AG04450 (cell line): ENCODE measurements at places on chromosomes 1 and 21.
A peak's percentile ranks its signal among the peaks of the same experiment; 100 is the strongest.

DNA sequence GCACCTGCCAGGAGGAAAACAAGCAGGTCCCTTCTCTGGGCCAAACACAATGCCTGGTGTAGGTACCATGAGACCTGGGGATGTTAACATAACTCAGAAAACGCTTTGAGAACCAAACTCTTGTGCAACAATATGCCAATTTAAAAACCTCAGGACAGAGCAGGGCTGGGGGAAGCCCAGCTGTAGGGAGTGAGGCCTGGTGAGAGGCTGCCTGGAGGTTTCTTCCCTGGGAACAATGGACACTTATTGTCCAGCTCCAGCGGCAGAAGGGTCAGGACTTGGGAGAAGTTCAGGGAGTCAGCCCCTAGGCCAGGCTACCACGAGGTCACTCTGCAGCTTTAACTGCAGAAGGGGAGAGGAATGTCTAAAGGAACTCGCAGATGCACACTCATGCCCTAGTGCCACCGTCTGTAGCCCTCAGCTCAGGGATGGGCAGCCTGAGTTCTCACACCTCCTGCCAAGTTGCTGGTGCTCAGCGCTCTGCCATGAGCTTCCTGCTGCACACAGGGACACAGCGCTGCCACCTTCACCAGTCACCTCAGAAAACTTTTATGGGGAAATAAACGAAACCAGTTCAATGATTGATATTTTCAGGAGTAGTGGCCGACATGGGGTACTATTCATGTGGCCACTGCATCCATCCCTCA is 8.5 kb downstream of the GPR157 start:
- DNase-seq, result no peak

GRCh38 chr1:25907601-25908000 is 1.4 kb upstream of the STMN1 start:
- no peak for DNase-seq

DNA sequence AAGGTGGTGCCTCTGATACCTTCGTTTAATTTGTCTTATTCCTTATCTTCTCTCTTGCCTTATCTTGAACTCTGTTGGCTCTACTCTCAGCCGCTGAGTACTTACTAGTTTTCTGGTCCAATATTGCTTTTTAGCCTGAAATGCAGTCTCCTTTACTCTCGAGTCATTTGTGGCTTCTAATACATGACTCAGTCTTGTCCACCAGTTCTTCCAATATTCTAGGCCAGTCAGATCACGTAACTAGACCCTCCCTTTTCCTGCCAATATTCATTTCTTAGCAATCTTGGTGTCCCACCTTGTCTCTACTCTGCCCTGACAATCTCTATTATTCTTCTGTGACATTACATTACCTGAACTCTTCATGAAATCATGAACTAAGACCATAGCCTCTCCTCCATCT is 555.8 kb downstream of the DPYD start:
- DNase-seq, result no peak

- DNase-seq, result no peak
Measured at GRCh38 chr1:76186554-76187170, 112.1 kb downstream of the ST6GALNAC3 start.

DNA sequence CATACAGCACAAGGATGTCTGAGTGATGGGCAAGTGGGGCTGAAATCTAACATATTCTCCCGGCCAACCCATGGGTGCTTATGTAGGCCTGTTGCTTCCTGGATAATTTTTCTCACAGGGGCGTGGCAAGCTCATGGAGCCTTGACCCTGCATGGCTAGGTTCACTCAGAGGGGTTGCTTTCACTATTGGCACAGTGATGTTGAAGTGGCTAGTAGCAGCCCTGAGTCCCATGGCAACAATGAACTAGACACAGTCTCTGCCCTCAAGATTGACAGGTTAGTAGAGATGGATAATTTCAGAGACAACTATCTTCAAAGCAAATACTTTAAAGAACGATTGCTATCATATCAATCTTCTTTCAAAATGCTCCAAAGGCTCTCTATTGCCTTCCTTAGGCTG is 6.5 kb upstream of the MAB21L3 start:
- DNase-seq, result no peak

- no peak for DNase-seq
Measured at GRCh38 chr1:31762726-31763670, 1.1 kb downstream of the ADGRB2 start.

DNA sequence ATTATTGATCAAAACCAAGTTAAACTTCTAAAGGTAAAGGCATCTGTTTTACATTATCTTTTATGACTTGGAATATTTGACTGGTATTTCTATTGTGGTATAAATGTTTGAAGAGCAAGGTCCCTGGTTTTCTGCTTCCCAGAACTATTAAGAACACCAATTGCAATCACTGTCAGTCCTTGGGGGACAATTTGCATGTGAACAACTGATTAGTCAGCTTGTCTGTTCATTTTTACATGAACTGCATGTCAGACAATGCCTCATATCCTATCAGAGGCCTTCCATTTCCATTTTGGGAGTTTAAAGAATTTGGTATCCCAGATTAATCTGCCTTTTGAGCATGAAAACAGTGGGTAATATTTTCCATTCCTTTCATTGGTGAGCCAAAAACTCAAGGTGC is 654.9 kb upstream of the USP24 start:
- DNase-seq, result no peak

GRCh38 chr1:247471445-247472016 is 13.6 kb upstream of the OR2B11 start:
- DNase-seq, result no peak

DNA sequence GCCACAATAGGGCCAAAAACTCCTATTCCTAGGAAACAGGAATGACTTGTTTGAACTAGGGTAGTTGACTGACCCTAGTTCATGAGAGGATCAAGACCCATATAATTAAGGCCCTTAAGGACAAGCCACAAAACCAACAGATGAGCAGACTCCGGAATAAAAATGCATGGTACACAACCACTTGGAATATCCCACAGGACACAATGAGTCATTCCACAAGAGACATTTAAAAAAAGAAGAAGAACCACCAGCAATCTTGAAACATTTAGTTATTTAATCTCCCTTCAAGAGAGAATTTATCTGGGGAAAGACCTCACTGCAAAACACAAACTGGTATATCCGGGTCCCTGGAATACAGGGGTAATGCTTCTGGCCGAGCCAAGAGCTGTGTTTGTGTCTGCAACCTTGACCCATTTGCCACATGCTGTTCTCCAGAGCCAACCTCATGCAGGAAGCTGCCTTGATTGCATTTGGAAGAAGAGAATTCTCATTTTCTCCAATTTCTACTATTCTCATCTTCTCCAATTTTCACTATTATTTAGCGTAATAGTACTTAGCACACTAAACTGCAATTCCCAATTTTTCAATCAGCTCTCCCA is 135.5 kb downstream of the TGFBR3 start:
- DNase-seq, result no peak

DNA sequence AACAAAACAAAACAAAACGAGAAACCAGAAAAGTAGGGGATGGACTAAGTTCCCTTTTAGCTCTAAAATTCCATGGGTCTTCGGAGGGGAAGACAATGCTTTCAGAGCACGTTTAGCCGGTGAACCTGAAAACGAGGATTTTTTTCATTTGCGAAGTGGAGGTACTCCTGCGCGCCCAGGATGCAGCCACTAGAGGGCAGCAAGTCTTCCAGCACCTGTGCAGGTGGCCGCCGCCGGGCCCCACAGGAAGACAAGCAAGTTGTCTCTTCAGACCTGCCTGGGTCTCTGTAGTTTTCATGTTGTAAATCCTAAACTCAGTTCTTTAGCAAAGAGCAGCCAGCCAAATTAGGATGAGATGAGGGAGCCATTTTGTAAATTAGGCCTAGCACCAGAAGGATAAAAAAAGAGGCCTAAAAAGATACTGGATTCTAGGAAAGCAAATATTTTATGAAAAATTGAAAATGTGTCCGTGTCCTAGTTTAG is 17.7 kb upstream of the SNX27 start:
- no peak for DNase-seq

DNA sequence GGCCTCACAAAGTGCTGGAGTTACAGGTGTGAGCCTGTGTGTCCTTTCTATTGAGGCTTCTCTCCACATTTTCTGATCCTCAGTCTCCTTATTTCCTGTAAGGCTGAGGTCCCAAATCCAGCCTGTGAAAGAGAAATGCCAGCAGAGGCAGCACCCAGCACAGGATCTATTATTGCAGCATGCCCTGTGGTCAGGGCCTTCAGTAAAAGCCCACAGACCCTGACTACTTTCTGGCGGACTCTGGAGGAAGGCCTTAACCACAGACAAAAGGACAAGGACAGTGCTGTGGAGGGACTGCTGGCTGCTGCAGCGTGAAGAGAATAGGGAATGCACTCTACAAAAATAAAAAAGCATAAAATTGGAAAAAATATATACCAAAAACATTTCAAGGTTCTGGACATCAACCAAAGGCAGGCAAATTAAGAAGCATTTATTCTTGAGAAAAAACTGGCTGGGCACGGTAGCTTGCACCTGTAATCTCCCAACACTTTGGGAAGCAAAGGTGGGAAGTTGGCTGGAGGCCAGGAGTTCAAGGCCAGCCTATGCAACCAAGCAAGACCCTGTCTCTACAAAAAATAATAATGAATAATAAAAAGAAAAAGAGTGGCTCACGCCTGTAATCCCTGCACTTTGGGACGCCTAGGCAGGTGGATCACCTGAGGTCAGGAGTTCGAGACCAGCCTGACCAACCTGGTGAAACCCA is 9.4 kb upstream of the PGD start:
- no peak for DNase-seq

DNA sequence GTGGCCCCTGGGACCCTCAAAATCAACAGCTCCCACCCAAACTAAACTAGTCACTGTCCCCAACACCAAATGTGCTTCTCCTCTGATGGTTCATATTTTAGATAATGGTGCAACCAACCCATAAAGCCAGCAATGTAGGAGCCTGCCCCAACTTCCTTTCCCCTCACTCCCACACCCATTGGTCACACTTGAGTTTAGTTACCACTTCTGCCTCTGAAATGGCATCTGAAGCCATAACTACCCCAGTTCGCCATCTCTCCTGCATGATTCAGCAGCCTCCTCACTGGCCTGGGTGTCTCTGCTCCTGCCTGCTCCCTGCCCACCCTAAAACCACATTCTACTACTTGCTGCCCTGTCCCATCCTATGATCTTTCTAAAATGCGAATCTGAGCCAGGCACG is 3.4 kb upstream of the CDCP2 start:
- DNase-seq, result no peak

- no peak for DNase-seq
Measured at GRCh38 chr1:203511930-203512329, 18.0 kb downstream of the OPTC start.

GRCh38 chr1:153346077-153346723 is 2.4 kb downstream of the PGLYRP4 start:
- DNase-seq, result no peak

GRCh38 chr1:237269938-237270337 is 228.0 kb downstream of the RYR2 start:
- DNase-seq, result no peak

DNA sequence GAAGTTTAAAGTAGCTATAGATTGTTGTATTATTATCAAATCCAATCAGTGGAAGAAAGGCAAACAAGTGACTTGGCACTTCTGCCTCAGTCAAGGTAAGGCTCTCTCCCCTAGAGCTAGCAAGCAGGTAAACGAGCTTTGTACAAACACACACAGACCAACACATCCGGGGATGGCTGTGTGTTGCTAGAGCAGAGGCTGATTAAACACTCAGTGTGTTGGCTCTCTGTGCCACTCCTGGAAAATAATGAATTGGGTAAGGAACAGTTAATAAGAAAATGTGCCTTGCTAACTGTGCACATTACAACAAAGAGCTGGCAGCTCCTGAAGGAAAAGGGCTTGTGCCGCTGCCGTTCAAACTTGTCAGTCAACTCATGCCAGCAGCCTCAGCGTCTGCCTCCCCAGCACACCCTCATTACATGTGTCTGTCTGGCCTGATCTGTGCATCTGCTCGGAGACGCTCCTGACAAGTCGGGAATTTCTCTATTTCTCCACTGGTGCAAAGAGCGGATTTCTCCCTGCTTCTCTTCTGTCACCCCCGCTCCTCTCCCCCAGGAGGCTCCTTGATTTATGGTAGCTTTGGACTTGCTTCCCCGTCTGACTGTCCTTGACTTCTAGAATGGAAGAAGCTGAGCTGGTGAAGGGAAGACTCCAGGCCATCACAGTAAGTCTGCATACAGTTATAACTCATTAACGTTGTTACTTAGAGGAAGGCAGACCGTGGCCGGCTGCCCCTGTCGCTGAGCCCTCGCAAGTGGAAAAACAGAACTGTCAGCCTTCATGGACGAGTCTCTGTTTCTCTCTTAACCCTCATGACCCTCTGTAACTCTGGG is at the start of gene PALMD:
Gene PALMD, plus strand, starts transcription at position 415 of the 833 bp plus-strand sequence. Its CDS starts 205 bp downstream, at position 620.
- DNase-seq, result no peak

- no peak for DNase-seq
Measured at GRCh38 chr1:217133092-217133491, 409.9 kb upstream of the ESRRG start.

GRCh38 chr1:29555043-29555620 is 318.8 kb downstream of the PTPRU start:
- no peak for DNase-seq

DNA sequence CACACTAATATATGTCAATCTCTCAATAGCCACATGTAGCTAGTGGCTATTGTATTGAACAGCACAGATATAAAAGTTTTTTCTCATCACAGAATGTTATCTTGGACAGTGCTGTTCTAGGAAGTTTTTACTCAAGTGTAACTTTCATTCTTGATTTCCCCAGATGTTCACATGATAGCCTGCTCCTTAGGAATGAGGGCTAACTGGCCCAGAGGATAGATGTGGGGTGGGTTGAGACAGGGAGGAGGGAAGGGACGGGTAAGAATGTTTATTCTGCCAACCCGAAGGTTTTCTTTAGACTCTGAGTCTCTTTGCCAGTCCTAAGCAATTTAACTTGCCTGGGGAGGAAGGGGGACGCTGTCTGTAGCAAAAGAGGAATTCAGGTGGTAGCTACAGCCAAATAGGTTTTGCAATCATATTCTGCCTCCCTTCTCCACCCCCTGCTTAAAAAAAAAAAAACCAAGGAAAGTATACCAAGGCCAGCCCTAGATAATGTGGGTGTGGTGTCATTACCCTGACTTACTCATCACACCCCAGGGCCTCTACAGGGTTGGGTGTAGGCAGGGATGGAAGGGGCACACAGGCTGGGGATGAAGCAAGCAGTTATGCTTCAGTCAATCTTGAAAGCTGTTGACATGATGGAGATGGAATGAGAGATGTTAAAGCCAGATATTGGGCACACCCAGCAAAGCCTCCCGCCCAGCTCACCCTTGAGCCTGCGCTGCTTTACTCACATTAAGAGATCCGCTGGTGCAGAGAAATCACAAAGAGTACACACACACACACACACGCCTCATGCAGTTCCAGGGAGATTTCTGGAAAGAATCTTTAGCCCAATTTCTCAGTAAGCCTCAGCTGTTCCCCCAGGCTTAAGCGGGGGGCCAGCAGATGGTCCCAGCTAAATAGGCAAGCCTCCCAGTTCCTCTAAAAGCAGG is 59.9 kb downstream of the PLXNA2 start:
- no peak for DNase-seq

GRCh38 chr1:44810101-44810761 is 1.9 kb downstream of the BTBD19 start:
- DNase-seq, result no peak

GRCh38 chr1:245558069-245558468 is 403.3 kb downstream of the KIF26B start:
- no peak for DNase-seq

- peak; percentile 74 for DNase-seq
Measured at GRCh38 chr1:219660666-219661463, 48.0 kb upstream of the ZC3H11B start.
